ENCODE measurements at places on chromosomes 2 and 18.

GRCh38 chr2:11647834-11648600, 22.0 kb downstream of the NTSR2 start:
- DNase-seq: no peak

DNA sequence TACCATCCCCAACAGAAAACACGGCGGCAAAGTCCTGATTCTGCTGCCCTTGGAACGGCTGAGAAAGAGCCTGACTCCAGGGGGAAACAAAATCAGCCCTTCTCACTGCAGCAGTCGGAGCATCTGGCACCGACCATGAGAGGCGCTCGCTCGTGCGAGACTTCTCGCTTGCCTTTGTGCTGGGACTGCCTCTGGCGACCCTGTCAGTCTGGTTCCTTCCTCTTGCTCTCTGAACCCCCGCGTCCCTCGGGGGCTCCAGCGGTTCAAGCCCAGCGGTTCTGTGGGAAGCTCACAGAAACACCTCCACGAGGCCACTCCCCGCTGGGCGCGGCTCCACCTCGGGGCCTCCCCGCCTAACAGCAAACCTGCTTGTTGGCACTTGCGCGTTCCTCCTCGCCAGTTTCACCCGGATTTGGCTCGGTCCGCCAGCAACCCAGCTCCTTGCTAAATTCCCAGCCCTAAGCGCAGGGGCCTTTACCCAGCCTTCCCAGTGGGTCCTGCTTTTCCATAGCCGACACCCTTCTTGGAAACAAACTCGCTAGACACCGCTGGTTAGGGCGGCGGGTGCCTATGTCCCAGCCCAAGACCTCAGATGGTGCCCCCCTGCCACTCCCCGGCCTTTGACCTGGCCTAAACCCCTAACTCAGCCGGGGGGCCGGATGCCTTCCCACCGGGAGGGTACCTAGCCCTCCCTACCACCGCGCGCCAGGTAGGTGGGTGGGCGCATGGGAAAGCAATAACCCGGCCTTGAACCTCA, 2.2 kb downstream of the RND3 start:
- no peak for DNase-seq

DNA sequence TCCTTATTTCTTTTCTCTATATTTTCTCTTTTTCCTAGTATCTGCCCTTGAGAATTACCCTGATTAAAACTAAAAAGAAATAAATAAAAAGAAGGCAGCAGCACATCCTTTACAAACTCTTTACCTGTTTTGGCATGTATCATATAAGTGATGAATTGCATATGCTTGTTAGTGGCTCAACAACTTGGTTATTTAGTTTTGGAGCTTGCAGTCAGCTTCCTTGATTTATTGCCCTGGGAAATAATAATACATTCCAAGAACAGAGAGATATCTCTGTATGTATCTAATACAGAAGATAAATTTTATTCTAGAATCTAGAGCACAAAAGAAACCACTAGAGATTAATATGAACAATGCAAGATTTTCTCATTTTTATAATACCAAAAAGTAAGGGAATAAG, 139.8 kb upstream of the ZC3H15 start:
- no peak for DNase-seq

DNA sequence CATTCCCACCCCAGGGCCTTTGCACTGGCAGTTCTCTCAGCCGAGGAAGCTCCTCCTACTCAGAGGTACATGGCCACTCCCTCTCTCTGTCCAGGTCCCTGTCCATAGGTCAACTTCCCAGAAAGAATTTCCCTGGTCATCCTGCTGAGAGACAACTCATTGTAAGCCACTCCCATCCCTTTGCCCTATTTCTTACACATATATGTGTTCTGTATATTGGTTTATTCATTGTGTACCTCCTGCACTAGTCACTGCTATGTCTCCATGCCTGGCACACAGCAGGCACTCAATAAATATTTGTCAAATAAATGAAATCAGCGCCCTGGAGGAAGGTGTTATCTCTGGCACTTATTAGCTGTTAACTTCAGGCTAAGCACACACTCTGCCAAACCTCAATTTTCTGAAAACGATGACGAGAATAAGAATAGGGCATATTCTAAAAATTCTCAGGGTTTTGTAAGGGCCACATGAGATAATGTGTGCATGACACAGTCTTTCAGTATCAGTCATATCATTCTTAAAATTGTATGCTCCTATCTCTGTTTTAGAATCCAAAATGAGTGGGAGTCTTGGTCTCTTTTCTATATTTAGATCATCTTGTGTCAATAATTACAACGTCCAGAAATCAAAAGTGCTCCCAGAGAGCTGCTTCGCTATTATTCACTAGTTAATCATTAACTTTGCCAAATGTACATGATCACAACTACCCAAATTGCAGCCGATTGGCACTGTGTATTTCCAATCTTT, 198.0 kb downstream of the ALK start:
- DNase-seq: no peak

DNA sequence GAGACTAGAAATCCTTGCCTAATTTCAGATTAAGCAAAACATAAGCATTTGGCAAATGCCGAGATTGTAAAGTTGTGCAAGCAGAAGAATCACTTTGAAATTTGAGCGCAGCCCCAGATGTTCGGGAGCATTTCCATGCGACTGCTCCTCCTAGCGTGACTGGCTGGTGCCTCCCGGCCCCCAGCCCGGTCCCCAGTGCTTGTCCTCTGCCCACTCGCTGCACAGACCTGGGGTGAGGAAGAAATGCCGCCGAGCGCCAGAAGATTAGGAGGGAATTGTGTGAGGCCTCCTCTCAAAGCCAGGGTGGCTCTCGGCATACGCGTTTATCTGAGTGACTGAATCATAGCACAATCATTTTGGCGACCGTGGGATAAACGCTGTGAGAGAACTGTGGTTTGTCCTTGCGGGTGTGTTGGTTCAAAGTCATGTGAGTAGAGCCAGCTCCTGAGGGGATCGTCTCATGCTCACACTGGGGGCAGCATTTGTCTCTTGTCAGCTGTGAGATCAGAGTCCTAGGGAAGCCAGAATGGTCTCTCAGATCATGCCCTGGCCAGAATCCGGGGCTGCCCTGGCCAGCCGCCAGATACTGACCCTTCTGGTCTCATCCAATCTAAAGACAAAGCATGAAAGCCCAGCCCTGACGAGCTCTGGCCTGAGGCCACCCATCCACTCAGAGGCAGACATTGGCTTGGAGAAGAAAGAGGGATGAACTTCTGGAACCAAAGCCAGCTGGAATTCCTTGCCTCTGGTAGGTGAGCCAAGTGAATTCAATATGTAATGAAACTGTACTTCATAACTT, 189.3 kb downstream of the SH3RF3 start:
- peak; percentile 79 for DNase-seq

DNA sequence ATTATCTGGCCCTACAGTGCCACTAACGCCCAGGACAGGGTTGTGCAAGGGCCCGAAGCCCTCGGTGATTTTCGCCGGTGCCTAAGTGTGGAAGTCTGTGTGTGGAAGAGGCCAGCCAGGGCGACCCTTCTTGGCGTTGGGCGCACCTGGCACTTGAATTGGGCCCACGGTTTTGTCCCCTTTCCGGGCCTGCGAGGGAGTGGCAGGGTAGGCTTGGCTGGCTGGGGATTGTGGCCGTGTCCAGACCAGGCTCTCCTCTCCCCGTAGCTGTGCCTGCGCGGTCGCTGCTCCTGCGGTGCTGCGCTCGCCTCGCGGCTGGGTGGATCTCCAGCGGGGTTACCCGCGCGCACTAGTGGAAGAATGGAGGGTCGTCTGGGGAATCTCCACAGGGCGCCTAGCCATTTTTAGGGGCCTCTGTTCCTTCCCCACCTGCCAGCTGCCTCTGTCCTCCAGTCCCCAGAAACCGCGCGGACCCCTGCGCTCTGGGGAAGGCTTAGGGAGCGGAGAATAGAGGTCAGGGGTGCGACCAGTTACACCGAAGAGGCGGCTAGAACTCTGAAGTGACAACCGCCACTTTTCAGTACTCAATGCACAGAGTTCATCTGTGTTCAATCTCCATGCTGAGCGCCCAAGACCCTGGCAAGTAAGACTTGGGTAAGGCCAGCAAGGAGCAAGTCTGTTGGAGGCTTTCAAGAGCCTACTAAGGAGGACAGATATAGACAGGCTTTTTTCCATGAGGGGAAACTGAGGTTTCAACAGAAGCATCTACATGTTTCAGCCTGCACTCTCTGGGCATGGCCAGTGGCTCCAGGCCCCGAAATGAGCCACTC, 16.0 kb downstream of the EVX2 start:
- no peak for DNase-seq

DNA sequence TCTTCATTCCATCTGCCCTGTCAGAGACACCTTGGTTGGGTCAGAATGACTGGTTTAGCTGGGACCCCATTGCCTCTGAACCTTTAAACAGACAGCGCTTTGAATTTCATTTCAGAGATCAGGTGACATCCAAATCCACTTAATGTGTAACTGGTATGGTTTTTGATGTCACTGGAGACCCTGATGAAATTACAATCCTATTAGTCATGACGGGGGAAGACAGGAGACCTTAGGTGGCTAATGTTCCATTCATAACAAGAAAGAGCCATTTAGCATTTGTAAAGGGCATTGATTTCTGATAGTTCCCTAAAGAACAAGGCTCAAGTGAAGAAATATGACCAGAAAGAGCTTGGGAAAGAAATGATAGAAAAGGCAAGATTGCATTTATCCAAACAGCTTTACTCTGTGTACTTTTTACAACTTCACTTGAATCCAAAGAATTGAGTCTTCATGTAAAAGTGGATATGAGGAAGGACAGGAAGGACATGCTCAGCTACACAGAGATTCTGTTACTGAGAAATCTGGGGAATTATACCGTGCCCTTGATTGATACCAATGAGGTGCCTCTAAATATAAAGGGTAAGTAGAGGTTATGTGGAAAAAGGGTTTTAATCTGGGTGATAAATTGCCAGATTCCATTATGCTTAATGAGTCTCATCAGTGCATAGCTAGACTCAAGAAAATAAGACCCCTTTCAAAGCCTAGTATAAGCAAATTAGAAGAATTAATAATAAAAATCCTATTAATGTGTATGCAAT, 198.2 kb downstream of the NCKAP5 start:
- no peak for DNase-seq

DNA sequence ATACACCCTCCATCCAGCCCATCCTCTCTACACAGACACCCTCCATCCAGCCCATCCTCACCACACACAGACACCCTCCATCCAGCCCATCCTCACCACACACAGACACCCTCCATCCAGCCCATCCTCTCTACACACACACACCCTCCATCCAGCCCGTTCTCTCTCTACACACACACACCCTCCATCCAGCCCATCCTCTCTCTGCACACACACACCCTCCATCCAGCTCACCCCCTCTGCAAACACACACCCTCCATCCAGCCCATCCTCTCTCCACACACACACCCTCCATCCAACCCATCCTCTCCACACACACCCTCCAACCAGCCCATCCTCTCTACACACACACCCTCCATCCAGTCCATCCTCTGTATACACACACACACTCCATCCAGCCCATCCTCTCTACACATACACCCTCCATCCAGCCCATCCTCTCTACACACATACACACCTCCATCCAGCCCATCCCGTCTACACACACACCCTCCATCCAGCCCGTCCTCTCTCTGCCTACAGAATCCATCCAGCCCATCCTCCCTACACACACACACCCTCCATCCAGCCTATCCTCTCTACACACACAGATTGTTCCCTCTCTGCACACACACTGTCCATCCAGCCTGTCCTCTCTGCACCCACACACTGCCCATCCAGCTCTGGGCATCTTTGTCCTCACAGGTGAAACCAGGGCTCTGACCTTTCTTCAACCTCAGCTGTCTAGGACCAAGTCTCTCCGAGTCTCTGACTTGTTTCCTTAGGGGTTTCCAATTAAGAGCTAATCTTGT, 81.2 kb downstream of the EIPR1 start:
- no peak for DNase-seq

DNA sequence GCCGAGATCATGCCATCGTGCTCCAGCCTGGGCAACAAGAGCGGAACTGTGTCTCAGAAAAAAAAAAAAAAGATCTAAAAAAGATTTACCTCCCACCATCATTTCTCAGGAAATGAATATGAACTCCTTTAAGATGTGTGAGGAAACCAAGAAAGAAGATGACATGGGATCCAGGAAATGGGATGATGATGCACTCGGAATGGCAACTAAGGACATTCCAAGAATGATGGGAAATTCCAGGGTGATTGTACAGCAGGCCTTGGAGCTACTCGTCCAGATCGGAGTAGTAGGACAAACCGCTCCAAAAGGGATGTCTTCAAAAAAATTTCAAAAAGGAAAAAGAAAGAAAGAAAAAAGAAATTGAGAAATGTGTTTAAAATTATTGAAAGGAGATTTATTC, 84.9 kb upstream of the PMAIP1 start:
- DNase-seq: peak; percentile 49

- peak; percentile 58 for DNase-seq
These were observed 289.0 kb upstream of the TFPI start for GRCh38 chr2:187842978-187843847.

DNA sequence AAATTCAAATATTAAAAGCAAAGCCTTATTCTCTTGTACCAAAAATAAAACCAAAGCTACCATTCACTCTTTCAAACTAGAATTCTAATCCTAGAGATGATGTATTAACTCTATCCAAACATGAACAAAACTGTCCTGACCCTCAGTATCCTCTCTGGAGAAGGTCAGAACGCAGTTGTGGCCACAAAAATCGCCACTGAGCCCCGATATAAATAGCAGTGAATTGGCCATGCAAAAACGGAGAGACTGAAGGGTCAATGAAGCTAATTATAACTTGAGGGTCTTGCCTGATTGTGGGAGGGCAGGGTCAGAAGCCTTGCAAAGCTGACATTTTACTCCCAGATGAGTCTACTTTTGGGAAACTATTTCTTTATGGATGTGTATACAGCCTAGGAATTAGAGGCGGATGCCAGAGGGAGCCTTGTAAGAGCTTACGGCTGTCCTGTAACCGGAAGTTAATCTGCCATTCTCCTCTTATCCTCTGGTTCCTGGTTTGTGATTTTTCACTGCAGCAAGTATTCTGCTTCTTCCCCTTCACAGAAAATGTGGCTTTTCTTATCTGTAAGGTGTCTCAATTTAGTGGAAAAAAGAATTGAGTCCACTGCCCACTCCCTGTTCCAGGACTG, 28.1 kb downstream of the CAVIN2 start:
- DNase-seq: no peak

- no peak for DNase-seq
These were observed 155.1 kb upstream of the FSHR start for GRCh38 chr2:49309461-49309860.

DNA sequence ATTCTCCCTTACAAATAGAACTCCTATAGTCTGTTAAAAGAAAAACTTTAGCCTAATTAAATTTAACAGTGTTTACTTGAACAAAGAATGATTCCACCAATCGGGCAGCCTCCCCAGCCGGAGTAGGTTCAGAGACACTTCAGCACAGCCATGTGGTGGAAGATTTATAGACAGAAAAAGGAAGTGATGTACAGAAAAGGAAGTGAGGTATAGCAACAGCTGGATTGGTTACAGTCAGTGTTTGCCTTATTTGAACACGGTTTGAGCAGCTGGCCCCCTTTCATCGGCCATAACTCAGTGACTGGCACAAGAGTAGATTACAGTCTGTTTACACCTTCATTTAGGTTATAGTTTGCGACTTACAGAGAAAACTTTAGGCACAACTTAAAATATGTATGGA, 2.1 kb upstream of the SKA1 start:
- DNase-seq: no peak

- DNase-seq: no peak
These were observed 32.4 kb upstream of the YWHAQ start for GRCh38 chr2:9663008-9663879.

All from amniotic stem cell (primary cell).